ENCODE measurements at places on chromosomes 1 and 21. TPM values are rescaled to one million over a fixed set of nuclear protein-coding genes. Genes with fewer than 3 reads are reported as not detected.

Gene RAB25
- 62.7 TPM for polyA plus RNA-seq

GRCh38 chr1:9629445-9630201, 21.9 kb upstream of the PIK3CD start:
- no peak for DNase-seq

- no peak for DNase-seq
Measured at GRCh38 chr1:16986113-16986512, 5.7 kb upstream of the MFAP2 start.

DNA sequence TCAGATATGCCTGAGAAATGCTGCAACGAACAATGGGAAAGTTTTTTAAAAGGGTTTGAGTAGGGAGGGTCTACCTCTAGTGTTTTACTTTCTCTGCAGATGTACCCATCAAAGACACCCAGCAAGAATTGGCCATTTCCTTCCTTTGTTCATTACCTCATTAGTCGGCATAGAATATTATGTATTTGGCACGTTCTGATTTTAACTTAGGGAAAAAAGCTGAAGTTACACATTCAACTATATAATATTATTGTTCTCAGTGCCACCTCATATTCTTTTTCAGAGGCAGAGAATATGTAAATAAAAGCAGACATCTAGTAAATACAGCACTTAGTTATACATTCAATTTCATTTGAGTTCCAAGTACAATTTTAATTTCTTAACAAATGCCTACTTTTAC, 83.7 kb upstream of the PPP2R5A start:
- no peak for DNase-seq

Data from right renal cortex interstitium (tissue), 3 donors.